ENCODE measurements at places on chromosomes 16 and 17.

- DNase-seq: no peak
Measured at GRCh38 chr16:76441876-76442275, 164.7 kb downstream of the CNTNAP4 start.

DNA sequence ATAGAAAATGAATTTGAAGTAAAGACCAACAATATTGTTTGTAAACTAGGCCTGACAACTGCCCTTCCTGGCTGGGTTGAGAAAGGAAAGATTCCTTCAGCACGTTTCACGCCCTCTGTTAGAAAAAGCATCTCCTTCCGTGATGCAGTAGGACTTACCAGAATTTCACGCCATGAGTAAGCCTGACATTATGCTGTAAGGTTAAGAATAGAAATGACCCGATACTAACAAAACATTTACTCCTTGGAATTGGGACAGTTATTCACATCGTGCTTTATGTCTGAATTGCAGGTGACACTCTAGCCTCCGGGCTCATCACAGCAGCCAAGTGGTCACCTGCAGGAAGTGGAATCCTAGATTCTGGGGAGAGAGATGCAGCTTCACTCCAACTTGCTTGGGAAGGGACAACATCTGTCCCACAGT is 17.5 kb downstream of the MARCHF10 start:
- DNase-seq: no peak

- no peak for DNase-seq
Measured at GRCh38 chr17:50319306-50320004, 26.5 kb upstream of the XYLT2 start.

GRCh38 chr17:2020721-2021120 is 4.4 kb downstream of the RTN4RL1 start:
- no peak for DNase-seq

DNA sequence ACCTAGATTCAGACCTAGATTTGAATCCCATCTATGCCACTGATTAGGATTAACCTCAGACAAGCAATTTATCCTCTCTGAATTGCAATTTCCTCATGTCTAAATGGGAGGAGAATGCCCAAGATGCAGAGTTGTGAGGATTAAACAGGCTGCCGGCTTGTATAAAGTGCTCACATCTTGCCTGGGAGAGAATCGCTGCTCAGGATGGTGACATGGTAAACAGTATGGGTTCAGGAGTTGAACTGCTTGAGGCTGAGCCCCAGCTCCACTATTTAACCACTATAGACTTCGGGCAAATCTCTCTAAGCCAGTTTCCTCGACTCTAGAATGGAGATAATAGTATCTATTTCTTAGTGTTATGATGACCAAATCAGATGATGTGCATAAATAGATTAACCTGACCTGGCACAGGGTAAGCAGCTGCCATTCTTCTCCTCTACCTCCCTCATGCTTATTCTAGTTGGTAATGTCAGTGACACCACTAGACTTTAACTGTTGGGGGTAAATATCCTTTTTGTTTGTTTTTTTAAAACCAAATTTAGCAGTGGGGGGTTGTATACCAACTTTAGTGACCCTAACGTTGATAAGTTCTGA is 732 bp upstream of the RPL27 start:
- DNase-seq: no peak

GRCh38 chr16:79869304-79870015 is 268.9 kb upstream of the MAF start:
- no peak for DNase-seq

GRCh38 chr16:9114842-9115241 is 23.4 kb downstream of the HAPSTR1 start:
- no peak for DNase-seq

GRCh38 chr17:68205808-68206720 is 41.8 kb upstream of the AMZ2 start:
- DNase-seq: no peak

DNA sequence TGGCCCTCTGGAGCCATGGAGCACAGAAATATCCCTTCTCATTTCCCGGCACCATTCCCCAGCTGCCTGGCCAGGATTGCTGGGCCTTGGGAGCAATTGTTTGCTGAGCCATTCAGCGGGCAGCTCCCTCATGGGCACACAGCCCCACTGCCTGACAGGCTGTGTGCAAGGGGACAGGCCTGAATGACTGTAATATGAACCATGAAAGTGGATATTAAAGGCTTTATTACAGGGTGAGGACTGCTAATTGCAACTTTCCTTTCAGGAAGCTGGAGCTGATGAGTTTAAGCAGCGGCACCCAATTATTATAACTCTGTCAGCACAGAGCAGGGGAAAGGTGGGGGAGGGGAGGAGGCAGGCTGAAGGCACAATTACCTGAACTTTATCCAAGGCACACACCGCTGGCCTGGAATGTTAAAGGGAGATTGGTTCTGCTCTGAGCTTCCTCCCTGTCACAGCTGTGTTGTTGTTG is 159.8 kb upstream of the SDK2 start:
- DNase-seq: no peak

DNA sequence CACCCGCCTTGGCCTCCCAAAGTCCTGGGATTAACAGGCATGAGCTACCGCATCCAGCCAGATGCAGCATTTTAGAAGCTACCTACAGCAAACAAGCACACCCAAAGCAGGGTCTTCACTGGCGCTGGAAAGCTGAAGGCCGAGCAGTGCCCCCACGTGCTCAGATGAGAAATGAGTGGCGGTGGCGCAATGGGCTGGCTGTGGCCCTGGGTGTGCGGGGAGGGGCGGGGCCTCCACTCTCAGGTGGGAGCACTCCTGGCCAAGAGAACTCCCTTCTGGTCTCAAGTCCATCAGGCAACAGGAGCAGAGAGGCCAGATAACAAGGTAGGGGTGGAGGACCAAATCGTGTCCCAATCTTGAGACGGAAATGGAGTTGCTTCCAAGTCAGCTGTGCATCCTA is 12.1 kb downstream of the TMEM11 start:
- DNase-seq: no peak

Data from NCI-H187 (cell line).